Stimulated activated CD8-positive, alpha-beta memory T cell treated with anti-CD3 and anti-CD28 coated beads, Interleukin-15, amount 100 ng/mL, for 48 hours (primary cell): ENCODE measurements at places on chromosomes 13 and 19.

- DNase-seq, result no peak
These were observed 110.6 kb downstream of the LIG4 start for GRCh38 chr13:108104736-108105135.

DNA sequence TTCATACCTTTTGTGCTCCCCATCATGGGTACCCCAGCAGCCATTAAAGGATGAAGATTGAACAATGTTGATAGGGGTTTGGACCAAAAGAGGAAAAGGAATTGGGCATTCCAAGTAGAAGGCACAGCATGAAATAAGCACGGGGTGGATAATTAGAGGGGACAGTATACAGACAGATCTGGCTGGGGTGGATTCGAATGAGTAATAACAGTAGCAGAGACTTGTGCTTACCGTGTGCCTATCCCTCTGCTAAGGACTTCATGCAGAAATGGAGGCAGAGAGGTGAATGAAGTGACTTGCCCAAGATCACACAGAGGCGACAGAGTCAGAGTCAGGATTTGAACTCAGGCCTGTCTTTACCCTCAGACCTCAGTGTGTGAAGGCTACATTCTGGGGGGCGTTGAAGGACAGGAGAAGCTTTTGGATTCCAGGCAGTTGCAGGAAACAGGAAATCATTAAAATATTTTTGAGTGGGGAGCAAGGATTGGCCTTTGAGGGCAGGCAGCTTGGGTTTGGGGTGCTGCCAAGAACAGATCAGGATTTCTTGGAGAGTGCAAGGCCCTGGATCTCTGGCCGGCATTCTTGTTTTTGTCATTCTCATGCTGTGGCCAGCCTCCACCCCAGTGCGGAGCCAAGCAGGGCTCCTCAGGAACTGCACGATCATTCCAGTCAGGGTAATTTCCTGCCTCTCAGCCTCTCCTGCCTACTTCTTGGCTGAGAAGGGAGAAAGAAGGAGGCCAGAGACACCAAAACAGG, 18.7 kb downstream of the PAF1 start:
- no peak for DNase-seq

DNA sequence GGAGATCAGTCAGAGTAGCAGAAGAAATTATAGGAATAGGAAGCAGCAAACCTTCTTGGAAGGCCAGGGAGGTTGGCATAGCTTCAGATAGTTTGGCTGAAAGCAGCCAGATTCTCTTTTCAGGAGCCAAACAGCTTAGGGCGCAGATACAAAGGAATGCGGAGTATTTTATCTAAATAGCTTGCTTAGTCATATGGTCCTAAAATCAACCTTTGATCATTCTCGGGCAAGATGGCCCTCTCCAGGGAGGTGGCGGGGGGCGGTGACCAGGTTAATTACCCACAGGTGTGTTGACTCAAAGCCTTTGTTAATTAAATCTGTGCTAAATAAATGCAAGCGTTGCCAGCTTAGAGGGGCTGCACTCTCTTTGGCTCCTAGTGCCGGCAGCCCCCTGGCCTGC, 12.5 kb upstream of the NCR1 start:
- DNase-seq, result no peak

GRCh38 chr19:30540761-30541160, 168.6 kb downstream of the ZNF536 start:
- DNase-seq, result no peak

DNA sequence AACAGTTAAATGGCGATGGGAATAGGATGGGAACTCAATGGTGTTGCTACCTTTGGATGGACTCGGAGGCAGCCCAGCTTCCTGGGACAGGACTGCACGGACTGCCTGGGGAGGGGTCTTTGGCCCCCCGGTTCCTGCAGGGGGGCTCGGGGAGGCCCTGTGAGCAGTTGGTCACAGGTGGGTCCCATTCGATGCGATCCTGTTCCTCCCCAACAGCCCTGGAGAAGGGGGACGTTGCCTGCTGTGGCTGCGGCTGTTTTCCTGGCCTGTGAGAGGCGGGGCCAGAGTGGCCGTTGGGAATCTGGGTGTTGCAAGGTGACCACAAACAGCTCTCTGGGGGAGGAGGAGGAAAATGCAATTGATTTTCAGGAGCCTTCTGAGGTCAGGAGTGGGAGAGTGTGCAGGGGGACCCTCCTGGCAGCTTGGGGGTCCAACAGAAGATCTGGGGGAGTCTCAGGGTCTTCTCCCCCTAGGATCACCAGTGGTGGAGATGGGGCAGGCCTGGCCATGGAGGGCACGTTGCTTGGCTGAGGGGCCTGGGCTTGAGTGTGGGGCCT, 1.9 kb upstream of the PLPPR3 start:
- no peak for DNase-seq

DNA sequence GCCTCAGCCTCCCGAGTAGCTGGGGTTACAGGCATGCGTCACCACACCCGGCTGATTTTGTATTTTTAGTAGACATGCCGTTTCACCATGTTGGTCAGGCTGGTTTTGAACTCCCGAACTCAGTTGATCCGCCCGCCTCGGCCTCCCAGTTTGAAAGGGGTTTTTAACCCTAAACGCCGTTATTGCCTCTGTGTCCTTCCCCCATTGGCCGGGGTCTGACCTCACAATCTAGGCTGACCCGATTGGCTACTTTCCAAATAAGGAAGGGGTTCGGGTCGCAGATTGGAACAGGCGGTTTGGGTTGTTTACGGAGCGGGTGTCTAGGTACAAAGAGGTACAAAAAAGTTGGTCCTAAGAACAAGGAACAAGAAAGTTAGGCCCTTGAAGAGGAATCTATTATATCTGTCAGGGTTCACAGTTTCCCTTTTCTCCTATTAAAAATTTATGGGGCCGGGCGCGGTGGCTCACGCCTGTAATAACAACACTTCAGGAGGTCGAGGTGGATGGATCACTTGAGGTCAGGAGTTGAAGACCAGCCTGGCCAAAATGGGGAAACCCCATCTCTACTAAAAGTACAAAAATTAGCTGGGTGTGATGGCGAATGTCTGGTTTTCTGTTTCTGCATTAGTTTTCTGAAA, 1.0 kb downstream of the ZNF253 start:
- DNase-seq, result peak; percentile 28

- DNase-seq, result no peak
These were observed 886.7 kb upstream of the PCDH20 start for GRCh38 chr13:62302341-62302740.

- DNase-seq, result peak; percentile 7
These were observed 7.5 kb downstream of the ZNF610 start for GRCh38 chr19:52343548-52343947.

DNA sequence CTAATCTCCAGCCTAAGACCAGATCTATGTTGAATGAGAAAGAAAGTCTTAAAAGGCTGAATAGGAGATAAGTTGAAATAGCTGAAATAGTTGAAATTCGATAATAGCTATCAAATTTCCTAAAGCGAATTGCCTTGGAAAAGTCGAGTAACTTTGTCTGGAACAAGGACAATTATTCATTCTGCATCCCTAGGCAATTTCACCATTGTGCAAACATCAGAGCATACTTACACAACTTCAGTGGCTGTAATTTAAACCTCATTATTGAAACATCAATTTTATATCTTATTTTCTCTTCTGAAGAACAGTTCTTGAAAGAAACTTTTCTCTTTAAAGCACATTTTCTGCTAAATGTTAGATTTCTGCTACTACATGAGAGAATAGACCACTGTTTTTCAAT, 13.6 kb downstream of the TNFSF13B start:
- no peak for DNase-seq

- no peak for DNase-seq
These were observed 240.9 kb upstream of the RFC3 start for GRCh38 chr13:33577007-33577406.

GRCh38 chr19:40598121-40598917, 2.9 kb upstream of the LTBP4 start:
- DNase-seq, result peak; percentile 74

DNA sequence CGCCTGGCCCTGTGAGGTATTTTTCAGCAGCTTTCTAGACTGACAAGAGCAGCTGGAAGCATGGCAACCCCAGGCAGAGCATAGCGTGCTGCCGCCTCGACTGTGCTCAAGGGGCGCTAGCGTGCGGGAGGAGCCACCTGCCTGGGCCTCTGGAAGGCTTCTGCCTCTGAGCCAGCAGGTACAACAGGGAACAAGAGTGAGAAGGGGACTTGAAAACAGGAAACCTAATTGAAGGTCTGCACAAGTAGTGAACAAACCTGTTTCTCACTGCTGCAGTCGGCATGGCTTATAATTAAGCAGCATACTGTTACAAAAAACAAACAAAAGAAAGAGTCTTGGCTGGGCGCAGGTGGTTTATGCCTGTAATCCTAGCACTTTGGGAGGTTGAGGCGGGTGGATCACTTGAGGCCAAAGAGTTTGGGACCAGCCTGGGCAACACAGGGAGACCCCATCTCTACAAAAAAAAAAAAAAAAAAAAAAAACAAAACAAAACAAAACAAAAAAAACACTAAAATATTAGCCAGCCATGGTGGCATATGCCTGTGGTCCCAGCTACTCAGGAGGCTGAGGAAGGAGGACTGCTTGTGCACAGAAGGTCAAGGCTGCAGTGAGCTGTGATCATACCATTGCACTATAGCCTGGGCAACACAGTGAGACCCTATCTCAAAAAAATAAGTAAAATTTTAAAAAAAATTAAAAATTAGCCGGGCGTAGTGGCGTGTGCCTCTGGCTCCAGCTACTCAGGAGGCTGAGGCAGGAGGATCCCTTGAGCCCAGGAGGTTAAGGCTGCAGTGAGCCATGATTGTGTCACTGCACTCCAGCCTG, 12.6 kb upstream of the GARRE1 start:
- DNase-seq, result no peak

DNA sequence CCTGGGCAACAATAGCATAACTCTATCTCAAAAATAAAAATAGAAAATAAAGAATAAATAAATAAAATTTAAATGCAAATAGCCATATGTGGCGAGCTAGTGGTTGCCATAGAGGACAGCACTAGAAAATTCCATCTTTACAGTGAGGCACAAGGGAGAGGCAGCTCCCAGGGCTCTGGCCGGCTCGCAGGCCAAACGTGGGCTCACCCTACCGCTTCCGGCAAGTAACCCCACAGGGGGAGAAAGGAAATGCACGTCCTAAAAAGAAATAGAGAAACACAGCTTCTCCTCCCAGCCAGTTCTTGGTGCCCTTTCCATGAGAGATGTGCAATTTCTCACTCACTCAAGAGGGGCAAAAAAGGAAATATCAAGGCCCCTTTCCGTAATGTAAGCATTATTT, 12.4 kb upstream of the GRWD1 start:
- DNase-seq, result no peak

- no peak for DNase-seq
These were observed 39.1 kb downstream of the SLC7A9 start for GRCh38 chr19:32830231-32831014.

DNA sequence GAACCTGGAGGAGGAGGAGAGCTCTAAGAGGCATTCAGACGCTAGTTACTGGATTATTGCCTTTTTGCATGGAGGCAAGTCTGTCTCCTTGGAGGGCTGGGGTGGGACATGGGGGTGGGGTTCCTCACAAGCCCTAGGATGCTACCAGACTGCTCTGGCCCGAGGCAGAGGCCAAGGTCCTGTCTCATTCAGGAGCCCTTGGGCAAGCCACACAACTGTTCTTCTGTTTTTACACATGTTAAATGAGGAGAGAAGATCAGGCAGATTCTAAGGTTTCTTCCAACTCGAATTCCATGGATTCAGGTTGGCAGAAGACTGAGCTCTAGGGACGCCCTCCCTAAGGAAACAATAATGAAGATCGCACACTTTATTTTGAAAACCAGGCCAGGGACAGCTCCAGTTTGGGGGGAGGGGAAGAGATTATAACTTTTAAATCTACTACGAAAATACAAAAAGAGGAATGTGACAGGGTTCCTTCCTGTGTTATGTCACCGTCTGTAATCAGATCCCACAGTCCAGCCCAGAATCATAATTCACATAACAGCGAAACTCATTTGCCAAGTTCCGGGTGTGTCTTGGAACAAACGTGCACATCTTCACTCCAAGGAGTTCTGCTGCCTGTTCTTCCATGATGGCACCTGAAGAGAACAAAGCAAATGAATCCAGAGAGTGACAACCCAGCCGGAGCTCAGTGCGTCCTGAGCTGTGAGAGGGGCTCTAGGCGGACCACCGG, 25.2 kb downstream of the IL17D start:
- DNase-seq, result no peak

DNA sequence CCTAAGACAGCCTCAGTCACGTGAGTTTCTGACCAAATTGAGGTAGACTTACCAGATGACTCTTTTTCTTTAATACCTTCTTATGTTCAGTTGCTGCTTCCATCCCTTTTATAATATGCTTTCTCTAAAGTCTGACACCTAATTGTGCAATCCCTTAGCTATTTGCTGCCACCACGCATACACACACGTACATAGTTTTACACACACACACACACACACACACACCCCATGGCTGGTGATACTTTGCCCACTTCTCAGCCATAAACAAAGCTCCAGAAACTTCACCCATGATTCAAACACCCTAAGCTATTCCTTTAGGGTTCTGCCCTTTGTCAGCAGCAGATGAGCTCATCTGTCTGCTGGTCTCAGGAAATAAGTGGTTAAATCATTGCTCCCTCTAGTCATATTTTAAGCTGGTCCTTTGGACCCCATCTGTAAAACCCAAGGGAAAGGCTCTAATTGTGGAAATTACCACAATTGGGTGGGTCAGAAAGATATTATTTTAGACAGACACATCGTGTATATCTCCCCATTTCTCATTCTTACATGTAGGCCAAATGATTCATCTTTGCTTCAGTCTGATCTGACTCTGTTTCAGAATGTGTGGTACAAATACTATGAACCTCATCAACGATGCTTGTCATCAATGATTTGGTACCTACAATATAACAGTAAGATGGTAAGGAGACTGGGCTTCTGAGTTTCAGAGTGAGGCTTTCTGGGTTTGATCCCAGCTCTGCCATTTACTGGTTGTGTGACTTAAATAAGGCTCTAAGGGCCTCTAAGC, 69.2 kb downstream of the NALCN start:
- DNase-seq, result no peak

GRCh38 chr13:36820222-36820621, 1.2 kb downstream of the RFXAP start:
- no peak for DNase-seq

DNA sequence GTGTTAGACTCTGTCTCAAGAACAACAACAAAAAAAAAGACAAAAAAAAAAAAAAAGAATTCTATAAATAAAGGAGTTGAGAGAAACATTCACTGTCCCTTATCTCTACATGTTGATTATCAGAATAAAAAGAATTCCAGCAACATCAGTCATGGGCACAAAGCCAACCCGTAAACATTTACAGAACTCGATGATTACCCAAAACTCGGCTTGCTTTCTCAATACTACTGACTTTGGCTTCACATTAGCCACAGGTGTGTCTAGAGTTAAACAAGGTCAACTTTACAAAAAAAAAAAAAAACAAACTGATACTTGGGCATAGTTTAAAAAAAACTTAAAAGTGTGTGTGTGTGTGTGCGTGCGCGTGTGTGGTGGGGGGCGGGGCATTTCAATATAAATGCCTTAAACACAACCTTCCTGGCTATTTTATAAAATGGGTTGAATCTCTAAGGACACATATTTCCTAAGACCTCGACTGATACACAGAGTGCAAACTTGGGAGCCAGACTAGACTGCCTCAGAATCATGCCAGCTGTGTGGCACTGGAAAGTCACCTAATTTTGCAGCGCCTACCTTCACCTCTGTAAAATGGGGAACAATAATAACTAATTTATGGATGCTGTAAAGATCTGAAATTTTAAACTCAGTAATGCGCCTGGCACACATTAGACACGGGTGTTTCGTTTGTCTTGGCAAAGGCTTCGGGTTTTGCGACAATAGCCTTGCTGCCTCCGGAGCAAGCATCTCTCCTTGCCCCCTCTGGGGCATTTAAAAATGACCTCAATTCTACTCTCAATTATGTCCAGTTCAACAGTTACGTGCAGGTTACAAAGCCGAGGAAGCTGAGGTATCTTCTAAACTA, 922 bp downstream of the EBPL start:
- DNase-seq, result no peak

GRCh38 chr13:20495087-20496023, 30.3 kb downstream of the CRYL1 start:
- no peak for DNase-seq
